Right lung (tissue), 10 donors: ENCODE measurements at places on chromosomes 4 and X.

DNA sequence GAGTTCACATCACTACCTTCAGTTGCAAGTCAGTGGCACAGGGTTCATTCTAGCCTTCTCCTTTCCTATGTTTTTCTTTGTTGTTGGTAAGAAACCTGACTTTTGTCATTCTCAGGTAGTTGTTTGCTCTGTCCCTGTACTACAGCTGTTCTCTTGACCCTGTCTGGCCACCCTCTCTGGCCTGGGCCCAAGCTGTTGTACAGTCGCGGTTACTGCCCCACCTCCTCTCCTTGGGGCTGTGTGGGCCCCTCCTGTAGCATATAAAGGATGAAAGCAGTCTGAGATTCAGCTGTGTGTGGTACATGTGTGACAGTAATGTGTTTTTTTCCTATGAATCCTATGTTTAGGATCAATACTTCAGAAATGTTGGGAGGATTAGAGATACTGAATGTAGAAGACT lies 12.5 kb downstream of the MOB1B start:
- DNase-seq: no peak

- DNase-seq: no peak
Measured at GRCh38 chrX:150813922-150814321, 84.5 kb downstream of the CD99L2 start.

GRCh38 chr4:26365537-26366150 lies 44.8 kb downstream of the RBPJ start:
- DNase-seq: no peak

DNA sequence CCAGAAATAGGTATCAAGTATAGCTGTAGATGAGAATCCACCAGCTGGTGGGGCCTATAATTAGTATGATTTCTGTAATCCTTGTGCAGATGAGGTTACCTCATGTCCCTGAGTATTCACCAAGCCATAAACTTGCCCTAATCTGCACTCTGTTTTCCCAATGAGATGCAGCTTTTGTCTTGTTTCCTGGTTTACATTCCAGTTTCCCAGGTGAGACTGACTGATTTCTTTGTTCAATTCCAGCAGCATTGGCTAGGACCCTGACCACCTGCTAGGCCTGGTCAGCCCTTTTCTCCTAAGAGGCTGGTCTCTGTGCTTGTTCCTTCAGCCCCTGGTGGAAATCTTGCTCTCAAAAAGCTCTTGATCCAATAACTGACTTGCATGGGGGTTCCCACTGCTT lies 44.6 kb downstream of the GABRB1 start:
- no peak for DNase-seq

DNA sequence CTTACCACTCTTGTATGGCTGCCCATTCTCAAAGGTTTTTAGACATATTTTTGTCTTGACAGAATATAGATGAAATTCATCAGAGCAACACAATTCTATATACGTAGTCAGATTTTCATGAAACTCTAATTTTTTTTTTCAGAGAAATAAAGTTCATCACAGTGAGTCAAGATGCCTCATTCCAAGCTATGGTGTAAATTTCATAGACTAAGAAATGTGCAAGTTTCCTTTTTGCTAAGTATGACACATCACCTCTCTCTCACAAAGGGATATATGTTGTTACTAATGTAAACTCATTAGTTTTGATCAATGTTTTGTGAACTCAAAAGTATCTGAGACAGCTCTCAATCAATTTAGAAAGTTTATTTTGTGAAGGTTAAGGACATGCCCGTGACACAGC lies 60.4 kb upstream of the ATXN3L start:
- DNase-seq: no peak

GRCh38 chr4:41319553-41319952 lies 62.8 kb downstream of the UCHL1 start:
- DNase-seq: no peak
